Hindlimb muscle (tissue), 1 donor: ENCODE measurements at places on chromosomes 5 and 9.

- DNase-seq = no peak
Measured at GRCh38 chr9:124339603-124340146, 75.6 kb downstream of the PSMB7 start.

- no peak for DNase-seq
Measured at GRCh38 chr5:126315341-126315740, 107.9 kb upstream of the GRAMD2B start.

DNA sequence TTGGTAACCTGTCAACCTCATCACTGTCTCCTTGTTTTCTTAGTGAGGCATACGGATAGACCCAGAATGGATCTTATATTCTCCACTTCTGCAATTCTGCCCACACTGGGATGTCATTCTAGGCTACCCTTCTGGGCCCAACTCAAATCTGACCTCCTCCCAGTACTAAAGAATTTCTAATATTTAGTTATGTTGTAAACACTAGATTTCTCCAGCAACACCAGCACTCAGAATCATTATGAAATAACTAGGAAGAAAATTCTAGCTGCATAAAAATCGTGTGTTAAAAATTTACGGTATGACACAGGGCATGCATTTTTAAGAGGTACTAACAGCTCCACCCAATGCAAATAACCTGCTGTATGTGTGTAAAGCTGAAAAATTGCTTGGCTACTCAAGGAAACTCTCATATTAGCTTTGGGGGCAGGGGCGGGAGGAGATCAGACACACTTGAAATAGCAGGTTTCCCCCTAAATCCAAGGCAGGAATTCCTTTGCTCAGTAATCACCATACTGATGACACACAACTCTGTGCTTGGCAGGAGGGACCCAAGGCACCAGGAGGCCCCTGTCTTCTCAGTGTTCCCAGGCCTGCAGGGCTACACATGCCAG lies 27.3 kb downstream of the MACROH2A1 start:
- DNase-seq = no peak

GRCh38 chr5:6402939-6403338 lies 24.6 kb upstream of the MED10 start:
- DNase-seq = no peak

GRCh38 chr9:133135146-133135745 lies 14.2 kb upstream of the RALGDS start:
- no peak for DNase-seq

- no peak for DNase-seq
Measured at GRCh38 chr5:151673421-151673820, 13.3 kb downstream of the SPARC start.

- no peak for DNase-seq
Measured at GRCh38 chr9:87810679-87811178, 71.9 kb upstream of the SPATA31E1 start.

- no peak for DNase-seq
Measured at GRCh38 chr9:38344566-38345324, 47.8 kb upstream of the ALDH1B1 start.

DNA sequence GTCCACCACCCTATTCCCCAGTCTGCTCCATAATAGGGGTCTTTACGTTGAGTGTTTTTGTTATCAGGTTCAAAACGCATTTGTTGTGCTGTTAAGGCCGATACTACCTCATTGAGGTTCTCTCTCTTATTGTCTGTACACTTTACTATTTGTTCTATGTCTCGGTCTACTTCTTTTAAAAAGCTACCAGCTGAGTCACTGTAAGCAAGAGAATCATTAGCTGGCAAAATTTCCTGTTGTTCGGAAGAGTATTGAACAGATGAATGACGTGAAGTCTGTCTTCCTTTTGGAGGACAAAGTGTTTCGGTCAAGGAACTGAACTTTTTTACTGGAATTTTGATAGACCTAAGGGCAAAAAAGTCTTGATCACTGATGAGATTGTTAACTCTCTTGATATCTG lies 10.3 kb downstream of the LYSMD3 start:
- no peak for DNase-seq
